GM12892 (cell line): ENCODE measurements at places on chromosomes 5 and 9.

GRCh38 chr9:20623748-20624124 is 1.4 kb upstream of the MLLT3 start:
- no peak for DNase-seq

DNA sequence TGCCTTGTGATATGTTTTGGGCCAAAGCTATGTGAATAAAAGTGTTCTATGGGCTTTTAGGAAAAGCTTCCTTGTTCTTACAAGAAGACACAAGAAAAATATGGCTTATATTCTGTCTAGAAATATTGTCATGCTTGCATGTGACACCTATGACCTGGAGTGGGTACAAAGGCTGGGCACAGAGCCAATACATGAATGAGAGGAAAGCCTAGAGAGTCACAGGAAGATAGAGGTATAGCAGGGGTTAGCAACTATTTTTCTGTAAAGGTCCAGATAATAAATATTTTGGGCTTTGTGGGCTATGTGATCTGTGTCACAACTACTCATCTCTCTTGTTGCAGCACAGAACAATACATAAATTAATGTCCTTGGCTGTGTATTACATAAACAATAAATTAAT is 196.6 kb upstream of the CD180 start:
- DNase-seq = no peak

DNA sequence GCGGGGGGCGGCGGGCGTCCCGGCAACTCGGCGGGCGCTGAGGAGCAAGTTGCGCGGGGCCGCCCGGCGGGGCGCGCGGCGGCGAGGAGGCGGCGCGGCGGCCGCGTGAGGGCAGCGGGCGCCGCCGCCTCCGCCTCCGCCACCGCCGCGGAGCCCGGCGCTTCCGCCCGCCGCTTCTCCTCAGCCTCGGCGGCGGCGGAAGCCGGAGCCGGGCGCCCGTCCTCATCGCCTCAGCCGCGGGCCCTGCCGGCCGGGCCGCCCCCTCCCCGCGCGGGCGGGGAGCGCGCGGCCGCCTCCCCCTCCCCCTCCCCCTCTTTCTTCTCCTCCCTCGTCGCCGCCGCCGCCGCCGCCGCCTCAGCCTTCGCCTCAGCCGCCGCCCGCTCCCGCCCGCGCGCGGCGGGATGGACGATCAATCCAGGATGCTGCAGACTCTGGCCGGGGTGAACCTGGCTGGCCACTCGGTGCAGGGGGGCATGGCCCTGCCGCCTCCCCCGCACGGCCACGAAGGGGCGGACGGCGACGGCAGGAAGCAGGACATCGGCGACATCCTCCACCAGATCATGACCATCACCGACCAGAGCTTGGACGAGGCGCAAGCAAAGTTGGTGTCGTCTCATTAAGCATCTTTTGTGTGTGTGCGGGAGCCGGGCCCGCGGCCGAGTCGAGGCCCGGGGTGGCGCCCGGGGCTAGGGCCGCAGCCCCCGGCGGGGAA is at the start of gene PBX3:
Gene PBX3, plus strand, starts transcription at position 321 of the 712 bp plus-strand sequence.
- DNase-seq = peak; percentile 48

GRCh38 chr5:42022383-42022972 is 97.4 kb downstream of the FBXO4 start:
- DNase-seq = no peak

DNA sequence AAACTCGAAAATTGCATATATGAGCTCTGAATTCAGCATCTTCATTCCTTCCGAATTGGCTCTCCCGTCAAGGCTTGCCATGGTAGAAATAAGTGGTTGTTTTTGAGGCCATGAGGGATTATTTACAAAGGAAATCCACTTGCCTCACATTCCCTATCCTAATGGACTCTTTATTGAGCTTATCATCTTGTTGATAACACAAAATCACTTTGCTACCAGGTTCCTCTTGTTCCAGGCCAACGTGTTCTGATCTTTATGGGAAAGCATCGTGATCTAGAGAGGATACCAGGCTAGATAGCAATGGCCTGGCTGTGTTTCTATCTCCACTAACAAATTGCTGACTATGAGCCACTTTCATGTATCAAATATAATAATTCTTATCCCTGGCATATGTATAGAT is 811.7 kb downstream of the TLR4 start:
- DNase-seq = no peak

GRCh38 chr5:175920231-175920811 is 47.8 kb downstream of the THOC3 start:
- DNase-seq = no peak

DNA sequence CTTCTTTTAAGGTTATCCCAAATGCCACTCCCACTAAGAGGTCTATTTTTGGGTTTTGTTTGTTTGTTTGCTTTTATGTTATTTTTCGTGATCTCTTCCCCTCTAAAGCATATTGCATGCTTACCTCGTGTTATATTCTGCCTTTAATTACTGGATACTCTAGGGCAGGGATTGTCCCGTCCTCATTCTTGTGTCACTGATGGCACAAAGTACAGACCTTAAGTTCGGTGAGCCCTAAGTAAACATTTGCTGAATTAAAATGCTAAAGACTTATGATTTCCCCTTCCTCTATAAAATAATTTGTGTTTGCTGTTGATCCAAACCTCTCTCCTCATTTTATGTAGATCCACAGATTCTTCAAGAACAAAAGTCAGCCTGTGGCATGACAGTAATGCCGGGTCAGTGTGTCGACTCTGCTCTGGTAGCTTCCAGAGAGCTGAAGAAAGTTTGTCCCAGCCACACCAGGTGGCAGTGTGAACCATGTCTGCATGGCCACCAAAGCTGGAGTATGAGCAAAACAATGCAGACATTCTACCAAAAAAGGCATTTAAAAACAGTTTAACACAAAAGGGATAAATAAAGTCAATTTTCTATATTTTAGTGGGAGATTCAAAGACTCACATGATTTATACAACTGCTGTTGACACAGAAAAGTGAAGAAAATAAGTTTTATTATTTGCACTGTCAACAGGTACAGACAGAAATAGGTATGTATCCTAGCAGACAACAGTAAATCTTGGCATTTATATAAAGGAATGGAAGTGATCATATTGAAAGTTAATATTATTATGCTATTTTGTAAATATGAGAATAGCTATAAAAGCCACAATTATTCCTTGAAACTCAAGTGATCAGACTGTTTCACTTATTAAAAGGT is 17.9 kb upstream of the POC5 start:
- DNase-seq = no peak

DNA sequence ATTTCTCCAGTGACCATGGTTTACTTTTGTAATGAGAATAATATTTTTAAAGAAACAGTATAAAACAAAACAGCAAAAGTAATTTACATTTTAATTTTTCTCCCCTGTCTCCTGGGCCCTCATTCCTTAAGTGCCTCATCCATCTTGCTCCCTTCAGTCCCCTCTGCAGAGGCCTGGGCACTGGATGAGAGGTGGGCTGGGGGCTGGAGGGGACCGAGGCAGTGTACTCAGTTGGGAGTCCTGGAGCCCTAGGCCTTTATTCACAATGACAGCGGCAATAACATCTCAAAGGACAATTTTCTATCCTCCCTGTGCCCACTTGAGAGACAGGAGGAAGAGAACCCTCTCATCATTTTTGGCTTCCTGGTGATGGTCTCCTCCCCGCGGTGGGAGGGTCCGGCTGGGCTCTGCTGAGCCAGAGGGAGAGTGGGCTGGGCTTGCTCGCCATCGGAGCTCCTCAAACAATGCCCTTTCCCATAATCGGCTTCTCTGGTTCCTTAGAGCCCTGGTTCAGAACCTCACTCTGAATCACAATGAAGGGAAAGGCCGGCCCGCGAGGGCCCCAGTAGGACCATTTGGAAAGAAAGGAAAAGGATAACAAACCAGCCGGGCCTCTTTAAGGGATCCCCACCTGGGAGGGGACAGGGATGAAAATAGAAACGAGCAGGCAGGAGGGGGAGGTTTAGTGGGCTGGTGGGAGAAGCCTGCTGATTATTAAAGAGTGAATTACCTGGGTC is 9.7 kb upstream of the SMIM32 start:
- no peak for DNase-seq

GRCh38 chr5:106875591-106876297 is 795.0 kb downstream of the EFNA5 start:
- no peak for DNase-seq

GRCh38 chr5:178624631-178625546 is 2.0 kb downstream of the CLK4 start:
- no peak for DNase-seq

DNA sequence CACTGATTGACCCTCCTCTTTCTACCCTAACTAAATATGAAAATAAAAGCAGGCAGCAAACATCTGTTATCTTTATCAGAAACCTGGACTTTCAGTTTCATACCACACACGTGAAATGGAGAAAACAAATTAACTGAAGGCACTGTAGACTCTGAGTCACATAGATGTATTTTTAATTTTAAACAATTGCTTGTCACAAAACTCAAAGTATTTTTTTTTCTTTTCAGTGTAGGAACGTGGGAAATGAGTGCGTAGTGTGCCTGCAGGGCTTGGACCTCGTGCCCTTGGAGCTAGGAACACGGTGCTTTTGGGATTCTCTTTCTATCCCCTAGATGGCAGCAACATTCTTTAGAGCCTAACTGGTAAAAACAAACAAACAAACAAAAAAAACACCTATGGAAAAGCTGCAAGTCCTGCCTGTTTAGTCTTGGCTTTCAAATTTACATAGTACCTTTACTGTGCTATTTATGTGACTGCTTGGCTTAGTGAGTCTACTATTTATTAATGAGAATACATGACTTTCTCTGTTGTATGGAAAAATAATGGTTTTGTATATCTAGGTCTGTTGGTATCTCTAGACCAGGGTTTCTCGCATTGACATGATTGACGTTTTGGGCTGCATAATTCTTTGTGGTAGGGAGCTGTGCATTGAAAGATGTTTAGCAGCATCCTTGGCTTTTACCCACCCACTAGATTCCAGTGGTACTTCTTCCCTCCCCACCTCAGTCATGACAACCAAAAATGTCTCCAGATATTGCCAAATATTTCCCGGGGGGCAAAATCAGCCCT is 16.8 kb upstream of the ACTBL2 start:
- no peak for DNase-seq

DNA sequence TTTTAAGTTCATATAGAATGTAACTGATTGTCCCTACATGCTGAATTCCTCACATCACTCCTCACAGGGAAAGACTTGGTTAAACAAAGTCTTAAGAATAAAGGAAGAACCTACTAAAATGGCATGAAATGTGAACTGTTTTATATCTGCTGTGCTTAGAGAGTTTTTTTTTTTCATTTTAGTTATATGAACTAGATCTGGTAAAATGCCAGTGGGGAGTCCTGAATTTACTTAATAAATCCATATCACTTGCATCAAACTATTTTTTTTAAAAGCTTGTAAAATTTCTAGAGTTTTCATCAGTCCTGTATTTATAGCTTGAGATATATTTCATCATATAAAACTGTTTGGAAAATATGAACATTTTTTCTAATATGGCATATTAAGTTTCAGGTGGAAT is 1528.6 kb downstream of the EFNA5 start:
- no peak for DNase-seq

DNA sequence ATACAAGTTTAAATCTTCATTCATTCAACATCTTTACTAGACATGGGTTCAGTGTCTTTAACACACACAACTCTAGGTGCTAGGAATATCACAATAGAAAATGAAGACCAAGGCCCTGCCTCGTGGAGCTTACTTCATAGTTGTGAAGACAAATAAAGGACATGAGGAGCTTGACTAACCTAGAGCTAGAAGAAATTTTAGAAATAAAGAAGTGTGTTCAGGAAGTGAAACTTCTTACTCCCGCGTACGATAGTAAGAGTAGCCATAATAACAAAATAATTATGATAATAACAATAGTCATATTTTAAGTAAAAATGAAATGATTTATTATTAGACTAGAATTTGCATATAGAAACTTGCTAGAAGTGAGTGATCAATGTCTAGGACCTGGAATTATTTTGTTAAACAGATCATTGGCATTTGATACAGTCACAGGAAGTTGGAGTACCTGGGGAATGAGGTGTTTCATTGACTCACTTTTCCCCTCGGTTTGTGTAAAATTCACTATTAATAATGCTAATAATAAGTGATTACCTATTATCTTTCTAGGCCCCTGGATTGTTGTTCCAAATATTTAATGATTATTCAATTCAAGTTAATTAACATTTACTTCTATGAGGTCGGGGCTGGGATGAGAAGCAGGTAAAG is 331.3 kb downstream of the NSG2 start:
- no peak for DNase-seq

- no peak for DNase-seq
Measured at GRCh38 chr9:6188466-6188865, 27.1 kb upstream of the IL33 start.

- no peak for DNase-seq
Measured at GRCh38 chr5:35136386-35136785, 88.6 kb upstream of the AGXT2 start.

DNA sequence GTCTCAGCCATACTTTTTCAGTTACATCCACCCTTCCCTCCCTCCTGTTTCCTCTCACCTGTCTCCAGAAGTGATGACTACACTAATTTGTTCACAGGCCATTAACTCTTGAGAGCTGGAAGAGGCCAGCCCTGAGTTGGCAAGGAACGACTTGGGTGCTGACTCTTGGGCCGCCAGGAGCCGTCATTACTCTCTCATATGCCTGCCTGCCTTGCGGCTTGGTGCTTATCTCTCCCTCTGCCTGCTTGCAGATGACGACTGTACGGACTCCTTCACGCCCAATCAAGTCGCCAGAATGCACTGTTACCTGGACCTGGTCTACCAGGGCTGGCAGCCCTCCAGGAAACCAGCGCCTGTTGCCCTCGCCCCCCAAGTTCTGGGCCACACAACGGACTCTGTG is 66.1 kb downstream of the PAPPA start:
- DNase-seq = no peak

DNA sequence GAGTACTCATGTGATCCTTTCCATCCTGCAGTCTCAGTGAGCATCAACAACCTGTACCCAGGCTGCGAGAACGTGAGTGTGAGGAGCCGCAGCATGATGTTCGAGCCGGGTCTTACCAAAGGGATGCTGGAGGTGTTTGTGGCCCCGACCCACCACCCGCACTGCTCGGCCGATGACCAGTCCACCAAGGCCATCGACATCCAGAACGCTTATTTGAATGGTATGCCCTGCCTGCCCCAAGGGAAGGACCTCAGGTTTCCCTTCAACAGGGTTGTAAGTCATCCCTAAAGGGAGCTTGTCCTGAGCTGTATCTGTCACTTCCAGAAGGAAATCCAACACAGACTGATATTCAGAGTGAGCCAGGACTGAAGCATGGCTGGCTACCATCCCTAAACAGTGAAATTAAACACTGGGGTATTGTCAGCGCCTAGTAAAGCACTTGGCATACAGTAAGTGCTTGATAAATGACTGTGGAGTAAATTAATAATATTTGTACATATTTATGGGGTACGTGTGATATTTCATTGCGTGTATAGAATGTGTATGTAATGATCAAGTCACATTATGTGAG is 39.3 kb upstream of the CTSL start:
- no peak for DNase-seq

GRCh38 chr5:448061-448765 is 5.2 kb downstream of the EXOC3 start:
- no peak for DNase-seq
